Renal pelvis (tissue), 12 donors: ENCODE measurements at places on chromosomes 3 and 15. TPM values are rescaled to one million over a fixed set of nuclear protein-coding genes. Genes with fewer than 3 reads are reported as not detected.

- no peak for DNase-seq
These were observed 41.1 kb upstream of the PLSCR5 start for GRCh38 chr3:146646261-146646660.

DNA sequence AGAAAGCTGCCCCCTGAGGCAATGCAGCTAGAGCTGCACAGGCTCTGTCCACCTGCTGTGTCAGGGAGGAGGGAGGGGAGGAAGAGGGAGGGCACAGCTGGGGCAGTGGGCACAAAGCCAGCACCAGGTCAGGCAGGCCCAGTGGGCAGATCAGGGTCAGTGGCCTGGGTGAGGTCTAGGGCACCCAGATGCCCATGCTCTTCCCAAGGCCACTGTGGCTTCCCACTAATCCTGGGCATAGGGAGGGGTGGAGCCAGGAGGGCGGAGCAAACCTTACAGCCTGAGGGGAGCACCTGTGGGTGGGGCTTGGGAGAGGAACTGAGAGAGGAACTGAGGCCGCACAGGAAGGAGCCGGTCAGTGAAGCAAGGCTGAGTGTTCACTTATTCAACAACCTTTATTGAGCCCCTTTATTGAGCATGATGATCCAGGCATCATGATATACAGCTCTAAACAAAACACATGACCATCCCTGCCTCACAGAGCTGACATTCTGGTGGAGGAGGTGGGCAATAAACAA lies 55.0 kb downstream of the RHCG start:
- no peak for DNase-seq

DNA sequence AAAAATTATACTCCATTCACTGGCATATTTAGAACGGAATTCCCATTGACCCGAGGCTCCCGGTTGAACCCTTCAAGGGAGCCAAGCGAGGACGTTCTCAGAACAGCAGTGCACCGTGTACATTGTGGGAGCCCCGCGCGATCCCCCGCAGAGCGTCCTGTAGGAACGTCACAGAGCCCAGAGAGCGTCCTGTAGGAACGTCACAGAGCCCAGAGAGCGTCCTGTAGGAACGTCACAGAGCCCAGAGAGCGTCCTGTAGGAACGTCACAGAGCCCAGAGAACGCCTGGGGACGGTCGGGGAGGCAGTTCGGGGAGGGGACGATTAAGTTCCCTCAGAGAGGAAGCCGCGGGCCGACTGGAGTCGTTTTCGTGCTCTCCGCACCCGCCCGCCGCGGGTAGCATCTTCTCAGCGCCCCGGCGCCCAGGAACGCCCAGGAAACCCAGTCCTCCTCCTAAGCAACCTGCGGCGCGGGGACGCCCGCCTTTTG lies 506 bp upstream of the ATP1B3 start:
- no peak for DNase-seq

The CCR8 gene
- polyA plus RNA-seq, result not detected

DNA sequence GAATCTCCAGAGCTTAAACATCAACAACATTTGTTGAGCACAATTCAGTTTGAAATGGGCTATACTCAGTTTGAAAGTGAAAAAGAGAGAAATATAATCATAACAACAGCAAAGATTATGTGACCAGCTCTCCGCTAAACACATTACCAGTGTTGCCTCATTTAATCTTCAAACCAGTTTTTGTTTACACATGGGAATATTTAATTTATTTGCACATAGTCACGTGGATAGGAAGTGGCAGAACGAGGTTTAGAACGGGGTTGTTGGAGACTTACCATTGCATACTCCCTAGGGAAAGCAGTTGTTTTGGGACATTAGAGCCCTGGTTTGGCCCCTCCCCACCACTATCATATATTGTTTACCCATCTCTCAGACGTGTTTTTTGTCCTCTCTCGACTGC lies 77.2 kb downstream of the IL1RAP start:
- no peak for DNase-seq

GRCh38 chr3:61561374-61562041 lies at the start of gene PTPRG:
Gene PTPRG, plus strand, starts transcription at chr3:61561571. Its CDS starts 717 bp downstream, at chr3:61562288.
- peak; percentile 92 for DNase-seq

DNA sequence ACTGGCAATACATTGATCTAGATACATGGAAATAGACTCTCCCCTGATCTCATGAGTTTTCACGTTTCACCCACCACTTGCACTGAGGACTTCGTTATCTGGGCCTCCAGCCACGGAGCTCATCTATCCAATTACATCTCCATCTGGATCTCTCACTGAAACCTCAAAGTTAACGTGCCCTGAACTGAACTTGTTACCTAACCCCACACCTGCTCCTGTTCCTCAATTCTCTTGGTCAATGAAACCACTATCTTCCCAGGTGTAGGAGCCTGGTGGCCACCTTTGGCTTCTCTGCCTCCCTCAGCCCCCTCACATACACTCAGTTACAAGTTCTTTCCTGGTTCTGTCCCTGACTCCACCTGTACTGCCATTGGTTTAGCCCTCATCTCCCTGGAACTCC lies 9.7 kb downstream of the DGKG start:
- no peak for DNase-seq

- DNase-seq, result no peak
These were observed 7.1 kb downstream of the SATB1 start for GRCh38 chr3:18417904-18418572.

The ZPLD1 gene
- 0.62 TPM for polyA plus RNA-seq

GRCh38 chr15:68100194-68100593 lies 46.1 kb downstream of the PIAS1 start:
- DNase-seq, result no peak

- no peak for DNase-seq
These were observed 10.1 kb downstream of the ARHGAP31 start for GRCh38 chr3:119304201-119304713.

The ISG20 gene
- polyA plus RNA-seq, result 0.90 TPM

The TPRG1 gene
- 0.42 TPM for polyA plus RNA-seq

The KCNMB3 gene
- 7.9 TPM for polyA plus RNA-seq

DNA sequence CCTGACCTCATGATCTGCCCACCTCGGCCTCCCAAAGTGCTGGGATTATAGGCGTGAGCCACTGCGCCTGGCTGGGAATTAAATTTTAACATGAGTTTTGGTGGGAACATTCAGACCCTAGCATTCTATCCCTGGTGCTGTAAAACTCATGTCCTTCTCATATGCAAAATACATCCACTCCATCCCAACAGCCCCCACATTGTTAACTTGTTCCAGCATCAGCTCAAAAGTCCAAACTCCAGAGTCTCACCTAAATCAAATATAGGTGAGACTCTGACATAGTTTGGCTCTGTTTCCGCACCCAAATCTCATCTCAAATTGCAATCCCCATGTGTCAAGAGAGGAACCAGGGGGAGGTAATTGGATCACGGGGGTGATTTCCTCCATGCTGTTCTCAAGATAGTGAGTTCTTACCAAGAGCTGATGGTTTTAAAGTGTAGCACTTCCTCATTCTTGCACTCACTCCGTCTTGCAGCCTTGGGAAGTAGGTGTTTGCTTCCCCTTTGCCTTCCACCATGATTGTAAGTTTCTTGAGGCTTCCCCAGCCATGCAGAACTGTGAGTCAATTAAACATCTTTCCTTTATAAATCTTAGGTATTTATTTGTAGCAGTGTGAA lies 96.2 kb upstream of the PLCL2 start:
- no peak for DNase-seq

DNA sequence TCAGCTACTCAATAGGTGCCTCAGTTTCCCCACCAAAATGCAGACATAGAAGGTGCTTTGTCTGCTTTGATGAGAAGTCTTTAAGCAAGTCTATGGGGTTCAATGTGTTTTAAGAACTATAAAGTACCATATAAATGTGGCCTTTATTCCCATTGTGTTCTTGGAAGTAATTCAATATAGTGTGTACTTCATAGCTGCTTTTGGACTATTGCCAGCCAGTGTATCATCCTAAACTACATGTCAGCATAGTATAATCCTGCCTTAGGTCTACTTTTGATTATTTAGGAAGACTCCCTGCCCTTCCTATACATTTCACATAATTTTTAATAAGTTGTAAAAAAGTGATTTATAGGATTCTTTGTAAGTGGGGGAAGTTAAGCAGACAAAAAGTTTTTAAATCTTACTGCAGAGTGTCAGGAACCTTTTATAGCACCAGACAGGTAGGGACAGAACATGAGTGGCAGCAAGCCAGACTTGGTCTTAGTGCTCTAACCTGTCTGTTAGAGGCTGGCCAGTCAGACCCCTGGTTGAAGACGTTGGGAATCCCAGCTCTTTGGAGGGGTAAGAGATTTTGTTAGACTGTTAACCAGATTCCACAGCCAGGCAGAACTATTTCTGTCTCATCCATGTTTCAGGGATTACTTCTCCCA lies 48.4 kb downstream of the MLH1 start:
- peak; percentile 4 for DNase-seq

The RAD51 gene
- polyA plus RNA-seq, result 14.4 TPM

DNA sequence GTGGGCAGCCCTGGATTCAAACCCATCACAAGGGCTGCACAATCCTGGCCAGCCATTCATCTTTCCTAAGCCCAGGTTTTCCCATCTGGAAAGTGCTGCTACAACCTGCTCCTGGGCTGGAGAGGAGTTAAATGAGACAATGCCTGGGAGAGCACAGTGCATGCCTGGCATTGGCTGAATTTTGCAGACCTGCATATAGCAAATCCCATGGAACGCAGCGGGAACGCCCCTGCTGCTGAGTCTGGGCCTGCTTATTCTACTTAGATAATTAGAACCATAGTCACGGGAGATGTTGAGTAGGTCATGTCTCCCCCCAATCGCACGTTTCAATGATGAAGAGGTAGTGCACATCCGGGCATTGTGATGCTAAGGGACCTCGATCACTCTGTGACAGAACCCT lies 46.6 kb downstream of the ABTB1 start:
- DNase-seq, result no peak

The H1-8 gene
- polyA plus RNA-seq, result not detected

- DNase-seq, result no peak
These were observed 1.5 kb downstream of the SFMBT1 start for GRCh38 chr3:53044371-53044710.

The DISP2 gene
- polyA plus RNA-seq, result 0.58 TPM

The POPDC2 gene
- polyA plus RNA-seq, result 4.1 TPM

- DNase-seq, result peak; percentile 26
These were observed 24.8 kb downstream of the SLC28A2 start for GRCh38 chr15:45276831-45277230.

GRCh38 chr3:37506956-37507535 lies 332.7 kb upstream of the LRRFIP2 start:
- no peak for DNase-seq

The GAP43 gene
- polyA plus RNA-seq, result 0.36 TPM

DNA sequence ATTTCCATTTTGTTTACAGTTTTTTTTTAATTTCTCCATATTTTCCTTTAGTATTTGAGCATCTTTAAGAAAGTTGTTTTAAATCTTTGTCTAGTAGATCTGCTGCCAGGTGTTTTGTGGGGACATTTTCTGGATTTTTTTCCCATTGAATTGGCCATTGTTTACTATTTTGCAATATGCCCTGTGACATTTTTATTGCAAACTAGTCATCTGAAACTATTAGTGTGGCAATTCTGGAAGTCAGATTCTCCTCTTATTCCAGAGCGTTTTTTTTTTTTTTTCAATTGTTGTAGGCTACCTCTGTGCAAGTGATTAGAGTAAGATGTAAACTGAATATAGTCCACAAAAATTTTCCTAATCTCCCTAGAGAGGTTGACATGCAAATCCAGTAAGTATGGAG lies 334.2 kb downstream of the PYDC2 start:
- no peak for DNase-seq
